Central memory CD4-positive, alpha-beta T cell (primary cell): ENCODE measurements at places on chromosomes 1 and 21.

- no peak for DNase-seq
These were observed 91.7 kb downstream of the LIPI start for GRCh38 chr21:14119038-14119437.

DNA sequence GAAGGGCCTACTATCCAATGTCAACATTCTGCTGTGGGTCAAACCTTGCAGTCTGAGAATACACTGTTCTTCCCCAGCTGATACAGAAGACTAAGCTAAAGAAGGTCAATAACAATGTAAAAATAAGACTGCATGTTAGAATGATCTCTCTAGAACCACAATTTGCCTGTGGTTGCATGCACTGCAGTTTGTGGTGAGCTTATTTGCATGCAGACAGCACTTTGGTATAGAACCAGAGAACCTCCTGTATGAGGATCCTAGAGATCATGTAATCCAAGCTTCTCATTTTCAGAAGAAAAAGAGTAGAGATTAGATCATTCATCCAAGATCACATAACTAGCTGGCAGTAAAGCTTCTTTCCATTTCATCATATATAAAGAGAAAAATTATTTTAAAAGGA lies 15.8 kb downstream of the SYNJ1 start:
- DNase-seq: no peak

GRCh38 chr1:3586986-3587759 lies 24.1 kb downstream of the MEGF6 start:
- no peak for DNase-seq

DNA sequence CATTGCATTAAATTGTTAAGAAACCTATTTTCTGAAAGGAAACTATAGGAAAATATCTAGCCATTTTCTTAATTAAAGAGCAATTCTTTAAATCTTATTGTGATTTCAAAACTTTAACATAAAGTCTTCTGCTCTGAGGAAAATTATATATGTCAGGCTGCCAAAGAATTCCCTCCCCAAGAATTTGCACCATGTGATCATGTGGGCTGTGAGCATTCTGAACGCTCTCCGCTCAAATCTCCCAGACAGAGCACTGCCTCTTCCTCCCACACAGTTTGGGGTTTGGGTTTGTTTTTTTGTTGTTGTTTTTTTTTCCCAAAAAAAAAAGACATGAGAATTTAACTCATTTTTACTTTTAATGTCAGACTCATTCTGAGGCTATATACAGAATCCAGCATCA lies 155.9 kb upstream of the PALMD start:
- no peak for DNase-seq

GRCh38 chr1:86466986-86467385 lies 1.7 kb upstream of the CLCA1 start:
- no peak for DNase-seq

DNA sequence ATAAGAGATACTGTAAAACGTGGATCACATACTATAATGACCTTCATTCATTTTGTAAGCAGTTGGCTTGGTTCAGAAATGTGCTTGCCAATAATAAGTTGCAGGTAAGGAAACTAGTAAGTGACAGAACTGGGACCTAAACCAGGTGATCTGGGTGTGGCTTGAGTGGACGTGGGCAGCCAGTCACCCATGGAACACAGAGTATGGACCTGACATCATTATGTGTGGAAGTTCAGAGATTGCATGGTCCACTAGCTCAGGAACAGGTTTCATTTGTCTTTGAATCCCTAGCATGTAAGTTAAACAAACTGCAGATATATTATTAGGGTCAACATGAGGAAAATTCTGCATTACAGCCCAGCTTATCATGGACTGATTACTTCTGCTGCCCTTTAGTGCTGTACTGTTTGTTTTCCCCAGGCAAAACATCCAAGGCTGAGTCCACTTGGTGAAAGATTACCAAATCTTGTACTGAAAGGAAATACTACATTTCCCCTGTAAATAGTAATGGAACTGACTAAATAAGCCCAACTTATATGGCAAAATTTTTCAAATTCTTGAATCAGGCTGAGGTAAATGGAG lies 327.3 kb upstream of the SGIP1 start:
- no peak for DNase-seq

DNA sequence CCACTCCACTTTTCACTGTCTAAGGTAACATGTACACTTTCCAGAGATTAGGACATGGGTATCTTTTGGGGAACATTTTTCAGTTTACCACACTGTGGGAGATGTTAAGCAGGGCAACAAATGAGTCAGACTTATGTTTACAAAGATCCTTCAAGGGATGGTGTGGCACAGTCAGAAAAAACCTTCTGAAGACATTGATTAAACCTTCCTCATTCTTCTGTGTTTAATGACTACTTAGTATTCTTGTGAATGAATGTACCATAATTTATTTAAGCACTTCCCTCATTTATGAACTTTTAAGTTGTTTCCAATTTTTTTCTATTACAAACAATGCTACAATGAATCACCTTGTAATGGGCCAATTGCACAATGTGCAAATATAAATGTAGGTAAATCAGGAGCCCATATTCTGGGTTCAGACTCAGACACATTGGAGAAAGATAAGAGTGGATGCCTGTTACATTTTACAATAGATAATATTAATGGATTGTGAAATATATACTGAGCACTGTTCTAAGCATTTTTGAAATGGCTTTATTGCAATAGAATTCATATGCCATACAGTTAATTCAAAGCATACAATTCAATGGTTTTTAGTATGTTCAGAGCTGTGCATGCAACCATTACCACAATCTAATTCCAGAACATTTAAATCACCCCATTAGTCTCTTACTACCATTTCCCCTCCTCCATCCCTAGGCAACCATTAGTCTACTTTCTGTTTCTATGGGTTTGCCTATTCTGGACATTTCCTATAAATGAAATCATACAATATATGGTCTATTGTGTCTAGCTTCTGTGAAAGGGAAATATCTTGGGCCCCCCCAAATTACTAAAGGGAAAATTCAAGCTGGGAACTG lies 1.9 kb upstream of the SFT2D2 start:
- DNase-seq: no peak
